ENCODE measurements at places on chromosomes 5 and 9. TPM values are rescaled to one million over a fixed set of nuclear protein-coding genes. Genes with fewer than 3 reads are reported as not detected.

The MYORG gene
- 19.8 TPM for total RNA-seq

The SLC6A19 gene
- 0.07 TPM for total RNA-seq

The POU5F2 gene
- total RNA-seq: 0.03 TPM

The GGTA1 gene
- not detected for total RNA-seq

The RPL35 gene
- total RNA-seq: 3,564 TPM

The INSL4 gene
- total RNA-seq: not detected

The SLCO4C1 gene
- total RNA-seq: 1.7 TPM

The SPINK4 gene
- total RNA-seq: not detected

DNA sequence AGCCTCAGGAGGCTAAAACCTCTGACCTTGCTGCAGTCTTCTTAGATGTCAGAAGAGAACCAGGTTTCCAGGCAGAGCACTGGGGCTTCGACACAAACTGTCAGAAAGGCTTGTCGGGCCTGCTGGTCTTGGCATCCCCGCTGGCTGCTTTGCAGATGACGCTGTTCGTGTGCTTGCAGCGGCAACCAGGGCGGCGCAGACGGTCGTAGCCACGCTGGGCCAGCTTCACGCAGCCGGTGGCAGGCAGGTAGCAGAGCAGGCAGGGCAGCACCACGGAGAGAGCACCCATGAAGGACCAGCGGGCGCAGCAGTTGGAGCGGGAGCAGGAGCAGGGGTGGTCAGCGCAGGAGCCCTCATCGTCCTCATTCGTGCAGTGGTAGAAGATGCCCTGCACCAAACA, 10.7 kb downstream of the SPRY4 start:
- DNase-seq: peak; percentile 39

- DNase-seq: no peak
Observed at GRCh38 chr5:111572561-111572960, 60.2 kb upstream of the STARD4 start.

GRCh38 chr9:10130061-10130675, 482.6 kb downstream of the PTPRD start:
- DNase-seq: no peak

GRCh38 chr5:139747583-139748504, 47.8 kb upstream of the PSD2 start:
- peak; percentile 79 for DNase-seq

- DNase-seq: no peak
Observed at GRCh38 chr9:114791312-114791711, 14.5 kb downstream of the TNFSF15 start.

Data from H7 (cell line).